Metanephros (tissue), 2 donors: ENCODE measurements at places on chromosomes 7 and 10. TPM values are rescaled to one million over a fixed set of nuclear protein-coding genes. Genes with fewer than 3 reads are reported as not detected.

Gene SSC4D
- 3.7 TPM for total RNA-seq

Gene NANOS1
- 1.9 TPM for total RNA-seq

Gene KCNIP2
- total RNA-seq, result 5.1 TPM

Gene SGPL1
- 70.1 TPM for total RNA-seq

Gene GPR26
- not detected for total RNA-seq

Gene PLCE1
- total RNA-seq, result 16.2 TPM

Gene C10orf143
- 2.1 TPM for total RNA-seq

Gene PRKCQ
- total RNA-seq, result 17.2 TPM

Gene RBP4
- 4.0 TPM for total RNA-seq

Gene LRRD1
- total RNA-seq, result 0.82 TPM

Gene MICALL2
- 13.5 TPM for total RNA-seq

Gene TMEM176A
- 71.8 TPM for total RNA-seq

Gene CCDC136
- 13.8 TPM for total RNA-seq

Gene HNRNPA2B1
- total RNA-seq, result 265 TPM

Gene PHYHIPL
- 8.6 TPM for total RNA-seq

Gene SKAP2
- total RNA-seq, result 11.2 TPM

Gene CHRM2
- total RNA-seq, result 4.8 TPM

Gene RAB19
- total RNA-seq, result 4.7 TPM

Gene RGR
- total RNA-seq, result 1.6 TPM

Gene NOC3L
- 16.6 TPM for total RNA-seq

Gene SCIN
- total RNA-seq, result 110 TPM

Gene OR6V1
- total RNA-seq, result not detected

Gene HDAC9
- 45.8 TPM for total RNA-seq

Gene INMT
- total RNA-seq, result 9.5 TPM

Gene PIP
- total RNA-seq, result not detected

Gene KCNMA1
- 8.3 TPM for total RNA-seq

Gene SPAG6
- 1.2 TPM for total RNA-seq

Gene PTN
- 73.8 TPM for total RNA-seq

Gene FKBP6
- total RNA-seq, result not detected

Gene HMX3
- total RNA-seq, result 0.82 TPM

Gene C10orf105
- 0.06 TPM for total RNA-seq

Gene EIF5AL1
- total RNA-seq, result 0.12 TPM

Gene PRSS37
- not detected for total RNA-seq

Gene MLXIPL
- 9.3 TPM for total RNA-seq

Gene LRWD1
- 21.9 TPM for total RNA-seq

Gene EVX1
- not detected for total RNA-seq

Gene GIMAP2
- total RNA-seq, result 10.0 TPM

Gene TRPV5
- 1.1 TPM for total RNA-seq

Gene SEMA3E
- total RNA-seq, result 2.6 TPM

Gene PDIA4
- 127 TPM for total RNA-seq

Gene OGDHL
- 57.6 TPM for total RNA-seq

Gene UCMA
- not detected for total RNA-seq

Gene TOMM7
- 505 TPM for total RNA-seq

Gene TUBAL3
- total RNA-seq, result not detected

Gene ZNF438
- total RNA-seq, result 6.3 TPM

Gene LEP
- 0.70 TPM for total RNA-seq
